ACHN (cell line): ENCODE measurements at places on chromosomes 11 and 22.

- DNase-seq, result no peak
Measured at GRCh38 chr22:31128156-31128555, 5.4 kb downstream of the INPP5J start.

DNA sequence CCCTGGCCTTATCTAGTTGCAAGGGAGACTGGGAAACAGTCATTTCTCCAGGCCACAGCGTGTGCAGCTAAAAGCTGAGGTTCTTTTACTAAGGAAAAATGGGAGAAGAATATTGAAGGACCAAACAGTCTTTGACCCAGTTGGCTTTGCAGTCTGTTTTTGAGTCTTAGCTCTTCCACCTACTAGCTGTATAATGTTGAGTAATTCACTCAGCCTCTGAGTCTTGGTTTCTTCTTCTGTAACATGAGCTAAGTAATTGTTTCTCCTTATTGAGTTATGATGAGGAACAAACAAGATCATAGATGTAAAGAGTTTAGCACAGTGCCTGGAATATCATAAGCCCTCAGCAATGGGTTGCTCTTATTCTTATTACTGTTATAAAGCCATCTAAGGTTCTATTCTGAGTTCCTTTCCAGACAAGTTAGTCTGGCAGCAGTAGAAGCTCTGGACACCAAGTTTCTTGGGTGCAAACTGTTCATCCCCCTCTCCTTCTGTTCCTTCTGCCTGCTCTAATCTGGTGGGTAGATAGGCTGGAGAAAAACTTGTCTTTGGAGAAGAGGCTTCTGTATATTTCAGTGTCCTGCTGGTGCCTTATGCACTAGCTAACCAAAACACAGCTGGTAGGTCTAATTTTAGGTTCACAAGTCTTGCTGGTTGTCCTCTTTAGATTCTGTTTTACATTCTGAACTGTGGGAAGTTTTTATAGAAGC lies 13.5 kb downstream of the TRIM44 start:
- DNase-seq, result no peak

DNA sequence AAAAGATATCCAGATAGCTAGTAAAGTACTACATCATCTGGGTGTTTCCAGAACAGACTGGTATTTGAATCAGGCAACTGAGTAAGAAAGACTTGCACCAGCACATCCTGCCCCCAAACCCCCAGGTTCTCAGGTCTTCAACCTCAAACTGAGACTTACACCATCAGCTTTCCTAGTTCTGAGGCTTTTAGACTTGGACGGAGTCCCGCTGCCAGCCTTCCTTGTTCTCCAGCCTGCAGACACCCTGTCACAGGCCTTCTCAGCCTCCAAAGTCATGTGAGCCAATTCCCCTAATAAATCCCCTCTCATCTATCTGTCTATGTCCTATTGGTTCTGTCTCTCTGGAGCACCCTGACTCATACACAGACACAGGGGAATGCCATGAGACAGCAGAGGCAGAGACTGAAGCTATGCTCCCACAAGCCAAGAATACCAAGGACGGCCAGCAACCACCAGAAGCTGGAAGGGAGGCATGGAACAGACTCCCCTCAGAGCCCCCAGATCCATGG lies 10.9 kb downstream of the SMCO4 start:
- DNase-seq, result no peak

- no peak for DNase-seq
Measured at GRCh38 chr22:30906946-30907345, 61.6 kb downstream of the MORC2 start.

GRCh38 chr11:119297938-119298337 lies 19.0 kb downstream of the MCAM start:
- no peak for DNase-seq

- DNase-seq, result no peak
Measured at GRCh38 chr22:47163856-47164513, 401.5 kb downstream of the TBC1D22A start.

- no peak for DNase-seq
Measured at GRCh38 chr11:114073828-114074381, 14.4 kb downstream of the ZBTB16 start.

GRCh38 chr11:115409691-115410220 lies 94.5 kb downstream of the CADM1 start:
- no peak for DNase-seq

DNA sequence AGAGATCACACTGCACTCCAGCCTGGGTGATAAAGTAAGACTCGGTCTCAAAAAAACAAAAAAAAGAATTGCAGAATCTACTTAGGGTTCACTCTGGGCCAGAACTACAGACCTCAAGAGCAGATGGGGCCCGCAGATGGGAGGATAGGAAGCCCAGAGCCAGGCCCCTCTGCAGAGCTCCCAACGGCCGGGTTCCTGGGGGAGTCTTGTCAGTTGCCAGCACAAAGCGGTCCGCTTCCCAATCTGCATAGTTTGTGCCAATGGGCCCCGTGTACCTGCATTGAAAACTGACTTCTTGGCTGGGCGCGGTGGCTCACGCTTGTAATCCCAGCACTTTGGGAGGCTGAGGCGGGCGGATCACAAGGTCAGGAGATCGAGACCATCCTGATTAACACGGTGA lies 1.7 kb upstream of the CHID1 start:
- DNase-seq, result no peak

- DNase-seq, result peak; percentile 86
Measured at GRCh38 chr11:20360650-20361049, 2.9 kb upstream of the HTATIP2 start.
